ENCODE measurements at places on chromosomes 2 and 18.

DNA sequence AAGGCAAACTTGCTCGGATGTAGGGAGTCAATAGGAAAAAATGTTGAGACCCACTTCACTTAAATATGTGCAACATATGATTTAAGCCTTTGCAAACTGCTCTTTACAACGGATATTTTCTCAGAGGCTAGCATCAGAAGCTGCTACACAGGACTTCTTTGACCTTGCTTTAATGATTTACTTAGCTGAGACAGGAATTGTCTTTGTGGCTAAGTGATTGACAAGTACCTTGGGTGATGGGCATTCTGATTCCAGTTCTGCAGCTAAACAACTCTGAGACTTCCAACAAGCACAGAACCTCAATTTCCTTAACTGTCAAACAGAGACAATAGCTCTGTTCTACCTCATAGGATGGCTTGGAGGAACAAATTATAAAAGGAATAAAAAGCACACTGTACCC lies 150.2 kb downstream of the NCKAP5 start:
- DNase-seq = no peak

GRCh38 chr2:174965992-174966744 lies 39.0 kb downstream of the CHN1 start:
- no peak for DNase-seq

DNA sequence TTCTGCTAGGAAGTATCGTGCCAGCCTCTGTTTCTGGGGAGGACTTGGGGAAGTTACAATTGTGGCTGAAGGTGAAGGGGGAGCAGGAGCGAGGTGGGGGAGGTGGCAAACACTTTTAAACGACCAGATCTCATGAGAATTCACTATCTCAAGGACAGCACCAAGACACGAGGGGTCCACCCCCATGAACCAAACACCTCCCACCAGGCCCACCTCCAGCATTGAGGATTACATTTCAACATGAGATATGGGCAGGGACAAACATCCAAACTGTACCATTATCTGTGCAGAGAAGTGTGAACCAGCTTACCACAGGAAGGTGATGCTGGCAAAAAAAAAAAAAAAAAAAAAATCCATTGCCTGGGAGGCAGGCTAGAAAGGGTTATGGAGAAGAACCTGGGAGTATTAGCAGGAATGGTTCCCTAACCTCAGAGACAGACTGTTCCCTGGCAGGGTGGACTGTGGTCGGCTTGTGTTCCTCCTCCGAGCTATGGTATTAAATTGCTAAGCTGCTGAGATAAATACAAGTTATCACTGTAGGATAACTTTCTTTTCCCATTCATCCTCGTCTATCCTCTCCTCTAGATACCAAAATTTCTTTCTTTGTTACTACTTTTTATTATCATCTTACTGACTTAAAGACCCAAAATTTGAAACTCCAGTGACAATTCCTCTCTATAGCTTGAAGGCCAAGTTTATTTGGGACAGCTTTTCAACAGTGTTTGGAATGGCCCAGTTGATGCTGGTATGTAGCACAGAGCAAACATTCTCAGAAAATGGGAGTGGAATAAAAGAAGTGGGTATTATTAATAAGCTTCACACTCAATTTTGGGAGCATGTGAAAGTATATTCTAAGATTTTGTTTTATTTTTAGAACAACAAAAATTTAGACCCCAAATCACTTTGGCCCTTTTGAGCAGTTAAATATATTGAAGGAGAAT lies 73.7 kb upstream of the MAP3K20 start:
- no peak for DNase-seq

DNA sequence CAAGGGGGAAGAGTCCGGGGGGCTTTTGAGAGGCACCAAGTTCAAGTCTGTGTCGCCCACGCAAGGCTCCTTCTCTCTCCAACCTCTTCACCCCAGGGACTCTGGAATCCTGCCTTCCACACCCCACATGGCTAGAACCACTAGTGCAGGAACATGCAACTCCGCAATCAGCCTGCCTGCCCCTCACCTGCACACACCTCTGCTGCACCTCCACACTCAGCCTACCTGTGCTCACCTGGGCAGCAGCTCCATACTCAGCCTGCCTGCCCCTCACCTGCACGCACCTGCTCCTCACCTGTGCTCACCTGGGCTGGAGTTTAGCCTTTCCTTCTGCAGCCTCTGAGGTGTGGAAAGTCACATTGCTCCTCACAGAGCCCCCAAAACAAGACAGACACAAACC lies 277.4 kb downstream of the NDUFA10 start:
- no peak for DNase-seq

GRCh38 chr18:57727952-57728807 lies 74.9 kb downstream of the ATP8B1 start:
- no peak for DNase-seq

DNA sequence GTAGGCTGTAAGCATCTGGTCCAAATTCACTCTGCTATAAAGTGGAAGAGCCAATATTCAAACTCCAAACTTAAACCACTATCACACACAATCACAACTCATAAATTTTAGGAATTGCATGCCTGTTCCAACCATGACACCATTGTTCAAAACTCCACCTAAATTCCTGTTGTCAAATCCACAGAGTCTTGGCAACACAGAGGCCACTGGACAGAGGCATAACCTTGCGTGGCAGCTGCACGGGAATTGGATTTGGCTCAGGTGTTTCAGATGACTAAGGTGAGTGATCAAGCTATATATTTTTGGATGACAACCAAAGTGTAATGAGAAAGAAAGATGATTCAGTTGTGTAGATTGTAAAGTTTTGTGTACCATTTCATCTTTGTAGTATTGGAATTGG lies 422.7 kb upstream of the TNP1 start:
- no peak for DNase-seq

DNA sequence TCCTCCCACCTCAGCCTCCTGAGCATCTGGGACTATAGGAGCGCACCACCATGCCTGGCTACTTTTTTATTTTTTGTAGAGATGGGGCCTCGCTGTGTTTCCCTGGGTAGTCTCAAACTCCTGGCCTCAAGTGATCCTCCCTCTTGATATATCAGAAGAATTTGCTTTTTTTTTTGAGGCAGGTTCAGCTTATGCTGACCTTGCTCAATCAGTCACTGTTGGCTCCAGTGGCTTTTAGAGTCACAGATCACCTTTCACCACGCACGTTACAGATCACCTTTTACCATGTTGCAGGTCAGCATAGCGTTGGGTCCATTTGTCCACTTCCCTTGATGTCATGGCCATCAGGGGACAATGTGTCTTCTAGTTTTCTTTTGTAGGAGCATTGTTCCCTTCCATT lies 36.1 kb downstream of the DCAF17 start:
- DNase-seq = no peak

GRCh38 chr2:188404341-188405004 lies 112.8 kb downstream of the GULP1 start:
- no peak for DNase-seq

DNA sequence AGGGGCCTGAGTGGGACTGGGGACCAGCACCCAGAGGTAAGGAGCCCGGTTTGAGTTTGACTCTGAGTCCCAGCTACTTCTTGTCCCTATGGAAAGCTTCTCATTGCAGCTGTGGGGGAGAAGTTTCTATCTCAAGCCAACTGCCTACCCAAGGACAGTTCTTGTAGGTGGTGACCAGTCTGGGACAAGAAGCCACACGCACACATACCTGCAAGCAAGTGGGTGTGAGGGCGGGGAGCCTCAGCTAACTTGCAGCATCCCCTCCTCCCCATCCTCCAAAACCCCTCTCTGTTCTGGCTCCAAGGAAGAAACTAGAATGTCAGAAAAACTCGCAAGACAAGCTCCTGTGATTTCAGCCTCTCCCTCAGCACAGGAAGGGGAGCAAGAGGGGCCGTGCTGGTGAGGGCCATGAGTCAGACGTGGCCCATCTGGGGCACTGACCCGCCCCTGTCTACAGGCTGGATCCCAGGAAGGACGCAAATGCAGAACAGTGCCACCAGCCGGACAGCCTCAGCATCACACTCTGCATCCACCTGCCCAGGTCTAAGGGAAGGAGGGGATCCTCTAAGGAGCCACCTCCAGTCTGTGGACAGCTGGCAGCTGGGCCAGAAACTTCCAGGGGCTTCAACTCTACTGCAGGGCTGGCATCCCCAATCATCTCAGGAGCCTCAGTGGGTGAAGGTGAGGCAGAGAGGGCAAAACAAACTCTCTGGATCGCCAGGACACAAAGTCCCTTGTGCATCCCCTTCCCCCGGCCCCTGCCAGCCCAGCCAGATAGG lies 103.4 kb downstream of the TNS1 start:
- no peak for DNase-seq

GRCh38 chr18:63259567-63260379 lies 59.8 kb downstream of the BCL2 start:
- no peak for DNase-seq

GRCh38 chr2:160646684-160647444 lies 153.3 kb upstream of the RBMS1 start:
- no peak for DNase-seq

DNA sequence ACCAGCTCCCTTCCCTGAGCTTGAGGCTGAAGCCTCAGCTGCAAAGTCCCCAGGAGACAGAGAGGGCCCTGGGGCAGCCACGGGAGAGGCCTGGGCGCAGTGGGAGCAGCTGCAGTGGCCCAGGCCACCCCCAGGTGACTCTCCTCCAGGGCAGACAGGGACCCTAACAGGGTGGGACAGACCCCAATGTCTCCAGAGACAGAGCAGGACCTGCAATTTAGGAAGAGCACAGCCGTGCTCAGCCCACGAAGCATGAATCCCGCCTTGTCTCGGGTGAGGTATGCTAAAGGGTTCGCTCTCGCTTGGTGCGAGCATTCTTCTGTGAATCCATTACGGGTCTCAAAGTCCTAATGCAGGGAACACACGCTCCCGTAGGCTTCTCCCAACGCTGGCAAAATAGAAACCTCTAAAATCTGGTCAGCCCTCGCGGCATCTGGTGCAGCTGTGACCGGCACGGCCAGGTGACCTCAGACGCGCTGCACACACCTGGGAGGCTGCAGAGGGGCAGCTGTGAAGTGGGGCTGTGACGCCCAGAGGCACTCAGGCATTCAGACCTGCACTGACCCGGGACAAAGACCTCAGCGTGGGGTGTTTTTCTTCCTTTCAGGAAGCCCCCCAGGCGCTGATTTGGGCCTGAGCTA lies 12.6 kb downstream of the MBP start:
- no peak for DNase-seq

- DNase-seq = no peak
Observed at GRCh38 chr2:147553775-147554271, 291.0 kb upstream of the ACVR2A start.

DNA sequence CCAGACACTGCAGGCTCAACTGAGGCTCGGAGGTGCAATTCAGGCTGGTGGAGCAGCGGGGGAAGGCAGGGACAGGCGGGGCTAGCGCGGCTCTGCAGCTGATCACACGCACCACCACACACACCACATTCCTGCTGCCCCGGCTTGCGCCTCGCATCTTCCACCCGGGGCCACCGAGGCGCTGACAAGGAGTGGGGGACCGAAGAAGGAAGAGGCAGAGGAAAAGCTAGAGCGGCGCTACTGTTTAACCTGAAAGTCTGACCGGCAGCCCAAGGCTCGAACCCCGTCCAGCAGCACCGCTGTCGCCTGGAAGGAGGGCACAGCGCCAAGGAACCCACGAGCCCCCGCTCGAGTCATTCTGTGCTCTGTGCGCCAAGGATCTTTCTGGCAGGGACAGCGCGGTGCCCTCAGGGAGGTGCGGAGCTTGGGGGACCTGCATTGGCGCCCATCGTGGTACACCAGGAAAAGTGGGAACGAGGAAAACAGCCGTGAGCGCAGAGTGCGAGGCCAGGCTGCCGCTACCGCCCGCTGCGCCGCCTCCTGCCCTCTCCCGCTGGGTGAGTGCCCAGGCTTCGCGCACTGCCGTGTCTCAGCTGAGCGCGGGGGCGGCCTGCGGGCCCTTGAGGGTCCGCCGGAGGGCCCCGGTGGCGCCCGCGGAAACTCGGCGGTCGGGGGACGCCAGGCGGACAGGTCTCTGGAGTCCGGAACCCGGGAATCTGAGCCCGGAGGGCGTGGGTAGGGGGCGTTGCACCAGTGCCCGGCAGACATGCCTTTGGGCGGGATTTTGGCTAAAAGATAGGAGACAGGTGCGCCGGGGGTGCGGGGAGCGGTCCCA lies 860 bp upstream of the KCNJ3 start:
- DNase-seq = no peak

- DNase-seq = no peak
Observed at GRCh38 chr2:238397356-238397755, 29.4 kb upstream of the ASB1 start.

DNA sequence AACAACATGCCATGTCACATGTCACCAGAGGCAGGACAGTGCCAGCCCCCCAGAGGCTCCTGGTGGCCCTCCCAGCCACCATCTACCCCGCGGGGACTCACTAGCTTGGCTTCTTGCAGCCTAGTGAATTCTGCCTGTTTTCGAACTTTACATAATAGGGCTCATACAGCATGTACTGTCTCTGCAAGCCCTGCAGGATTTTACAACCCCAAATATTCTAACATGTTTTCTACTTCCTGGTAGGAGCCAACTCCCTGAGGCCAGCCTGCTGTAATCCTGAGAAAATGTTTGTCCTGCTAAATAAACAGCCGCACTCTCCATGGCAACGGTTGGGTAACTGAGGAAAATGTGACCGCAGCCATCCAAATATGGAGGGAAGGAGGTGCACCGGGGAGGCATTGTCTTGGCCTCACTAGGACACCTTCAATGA lies 2.7 kb downstream of the PER2 start:
- DNase-seq = no peak

- DNase-seq = no peak
Observed at GRCh38 chr18:64202210-64202836, 53.4 kb upstream of the LINC00305 start.

GRCh38 chr18:58993260-58993659 lies 128.6 kb downstream of the ZNF532 start:
- no peak for DNase-seq

GRCh38 chr18:43596105-43596712 lies 318.9 kb upstream of the SYT4 start:
- no peak for DNase-seq

- DNase-seq = no peak
Observed at GRCh38 chr2:114940785-114941458, 498.5 kb downstream of the DPP10 start.

GRCh38 chr2:189698020-189698887 lies 23.8 kb downstream of the ANKAR start:
- DNase-seq = no peak
